ENCODE measurements at places on chromosomes 6 and 20. TPM values are rescaled to one million over a fixed set of nuclear protein-coding genes. Genes with fewer than 3 reads are reported as not detected.

DNA sequence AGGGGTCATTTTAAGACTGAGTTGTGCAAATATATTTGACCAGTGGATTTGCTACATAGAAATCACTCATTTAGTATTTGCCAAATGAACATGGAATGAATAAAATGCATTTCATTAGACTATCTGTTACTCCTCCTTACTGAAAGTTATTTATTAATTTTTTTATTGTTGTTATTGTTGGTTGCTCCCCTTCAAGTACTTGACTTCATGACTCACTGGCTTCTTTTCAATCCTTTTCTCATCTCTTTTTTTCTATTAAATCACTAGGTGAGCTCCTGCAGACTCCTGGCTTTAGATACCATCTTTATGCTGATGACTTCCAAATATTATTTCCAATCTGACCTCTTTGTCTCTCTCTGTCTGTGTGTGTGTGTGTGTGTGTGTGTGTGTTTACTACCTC is 192.2 kb upstream of the FAM83B start:
- no peak for DNase-seq
- H3K4me3 ChIP-seq: no peak overlapping the region
- H3K4me1 ChIP-seq: no peaks in the 10 kb centered on the region
- H3K27ac ChIP-seq: no peak overlapping the region
- no peaks in the 10 kb centered on the region for H3K27me3 ChIP-seq
- no peaks in the 10 kb centered on the region for H3K36me3 ChIP-seq

DNA sequence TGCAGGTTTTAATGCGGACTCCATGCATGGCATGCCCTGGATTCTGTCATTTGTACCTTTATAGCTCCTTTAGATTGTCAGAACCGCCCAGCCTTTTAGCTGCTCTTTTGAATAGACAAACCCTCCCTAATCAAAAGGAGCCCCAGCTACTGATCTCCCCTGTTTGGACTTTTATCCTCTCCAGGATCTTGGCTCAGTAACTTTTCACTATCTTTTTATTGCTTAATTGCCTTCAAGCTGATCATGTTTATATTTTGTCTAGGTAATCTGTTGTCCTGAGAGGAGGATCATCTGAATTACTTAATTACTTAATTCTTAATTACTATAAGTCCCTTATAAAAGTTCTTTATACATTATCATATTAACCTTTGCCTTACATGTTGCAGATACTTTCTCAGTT is 93.2 kb downstream of the HIVEP1 start:
- peaks cover 3% of the 10 kb centered on the region for H3K4me1 ChIP-seq
- DNase-seq: no peak
- H3K27ac ChIP-seq: no peak overlapping the region
- peaks cover 21% of the 10 kb centered on the region for H3K36me3 ChIP-seq

The HMGCLL1 gene
- total RNA-seq: 0.11 TPM

GRCh38 chr20:56163806-56164205 is 84.7 kb upstream of the MC3R start:
- no peak overlapping the region for H3K4me3 ChIP-seq
- peaks cover 84% of the 10 kb centered on the region for H3K36me3 ChIP-seq
- DNase-seq: no peak
- H3K27me3 ChIP-seq: peaks cover 10% of the 10 kb centered on the region
- H3K4me1 ChIP-seq: no peaks in the 10 kb centered on the region

- H3K4me1 ChIP-seq: peaks cover under 1% of the 10 kb centered on the region
- H3K36me3 ChIP-seq: no peaks in the 10 kb centered on the region
- H3K27me3 ChIP-seq: no peaks in the 10 kb centered on the region
- no peak for DNase-seq
These were observed 53.9 kb downstream of the EPHA7 start for GRCh38 chr6:93365445-93365844.

DNA sequence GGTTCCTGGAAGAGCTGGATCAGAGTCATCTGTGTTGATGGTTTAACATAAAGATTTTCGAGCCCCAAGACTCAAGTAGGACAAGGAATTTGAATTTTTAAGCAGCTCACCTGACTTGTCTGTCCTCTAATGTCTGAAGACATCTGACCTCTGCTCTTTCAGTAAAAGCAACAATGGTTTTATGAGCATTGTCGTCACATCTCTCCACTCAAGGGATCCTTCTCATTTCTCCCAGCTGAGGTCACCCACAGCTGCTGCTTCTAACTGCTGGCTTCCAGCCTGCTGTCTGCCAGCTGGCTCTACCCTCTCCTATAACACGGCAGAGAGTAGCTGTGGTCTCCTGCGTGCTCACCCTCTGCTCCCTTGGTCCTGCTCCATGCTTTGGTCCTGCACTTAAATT is 24.7 kb upstream of the HDAC2 start:
- peak overlapping the region; percentile 91 for H3K27ac ChIP-seq
- H3K4me3 ChIP-seq: no peak overlapping the region
- H3K4me1 ChIP-seq: peaks cover 19% of the 10 kb centered on the region

The MROH8 gene
- 0.89 TPM for total RNA-seq

The HAO1 gene
- 0.09 TPM for total RNA-seq

DNA sequence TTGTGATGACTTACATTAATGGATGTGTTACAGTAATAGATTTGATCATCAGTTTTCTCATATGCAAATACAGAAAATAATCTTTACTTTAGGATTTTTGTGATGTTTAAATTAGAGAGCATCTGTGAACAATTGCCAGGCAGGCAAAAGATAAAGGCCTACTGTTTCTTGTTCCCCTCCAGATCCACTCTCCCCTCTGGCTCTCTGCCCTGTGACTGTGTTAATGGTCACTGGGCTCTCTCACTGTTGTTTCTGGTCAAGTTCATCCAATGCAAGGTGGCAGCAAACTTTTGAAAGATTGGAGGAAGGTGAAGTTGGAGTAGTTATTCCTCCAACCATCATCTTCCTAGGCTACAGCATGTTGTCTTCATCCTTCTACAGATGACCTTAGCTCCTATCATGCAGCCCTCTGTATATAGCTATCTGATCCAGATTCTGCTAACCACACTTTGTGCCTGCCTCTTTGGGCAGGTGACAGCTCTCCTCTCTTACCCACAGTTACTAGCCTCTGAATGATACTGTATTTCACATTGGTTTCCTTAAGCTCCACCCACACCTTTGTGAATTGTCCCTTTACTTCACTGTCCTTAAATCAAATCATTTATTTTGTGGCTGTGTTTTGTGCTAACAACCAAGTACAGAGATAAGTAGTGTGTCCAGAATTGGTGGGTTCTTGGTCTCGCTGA is 48.9 kb upstream of the ARG1 start:
- no peak for DNase-seq
- H3K4me3 ChIP-seq: no peak overlapping the region
- no peak overlapping the region for H3K27ac ChIP-seq
- peaks cover 25% of the 10 kb centered on the region for H3K36me3 ChIP-seq
- peaks cover 3% of the 10 kb centered on the region for H3K4me1 ChIP-seq

DNA sequence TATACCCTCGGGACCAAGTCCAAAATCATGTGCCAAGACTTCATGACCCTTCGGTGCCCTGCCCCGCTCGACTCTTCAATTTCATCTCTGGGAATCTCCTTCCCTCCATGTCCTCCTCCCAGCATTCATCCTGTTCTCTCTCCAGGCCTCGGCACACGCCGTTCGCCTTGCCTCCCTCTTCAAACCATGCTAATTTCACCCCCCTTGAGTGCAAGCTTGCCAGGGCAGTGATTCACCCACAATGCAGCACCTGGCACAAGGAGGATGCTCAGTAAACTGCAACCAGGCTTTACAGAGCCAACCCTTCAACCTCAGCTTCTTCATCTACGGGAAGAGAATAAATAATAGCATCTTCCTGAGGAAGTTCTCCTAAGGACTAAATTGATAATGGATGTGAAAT is 4.1 kb downstream of the KCNS1 start:
- no peak for DNase-seq
- peaks cover 15% of the 10 kb centered on the region for H3K4me1 ChIP-seq
- no peak overlapping the region for H3K27ac ChIP-seq
- H3K27me3 ChIP-seq: peaks cover 56% of the 10 kb centered on the region
- no peak overlapping the region for H3K4me3 ChIP-seq

DNA sequence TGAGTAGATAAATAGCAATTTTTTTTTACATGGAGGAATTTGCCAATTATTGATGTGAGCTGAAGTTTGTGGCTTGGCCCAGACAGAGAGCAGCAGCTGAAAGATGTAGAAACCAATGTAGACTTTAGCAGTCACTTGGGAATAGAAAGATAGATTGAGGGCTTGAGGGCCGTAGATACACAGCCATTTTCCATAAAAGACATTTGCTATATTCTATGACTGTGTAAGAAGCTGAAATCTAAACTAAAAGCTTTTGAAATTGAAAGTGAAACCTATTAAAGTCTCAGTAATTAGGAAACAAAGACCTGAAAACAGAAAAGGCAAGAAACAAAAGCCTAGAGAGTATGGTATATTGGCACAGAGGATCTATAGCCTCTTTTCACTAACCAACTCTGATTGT is 332.7 kb downstream of the CENPW start:
- H3K4me1 ChIP-seq: no peaks in the 10 kb centered on the region
- H3K27me3 ChIP-seq: no peaks in the 10 kb centered on the region
- DNase-seq: no peak
- H3K27ac ChIP-seq: no peak overlapping the region
- H3K4me3 ChIP-seq: no peak overlapping the region

- H3K4me1 ChIP-seq: no peaks in the 10 kb centered on the region
- H3K4me3 ChIP-seq: no peak overlapping the region
- DNase-seq: no peak
- no peaks in the 10 kb centered on the region for H3K36me3 ChIP-seq
- no peaks in the 10 kb centered on the region for H3K27me3 ChIP-seq
These were observed 199.2 kb upstream of the PMEPA1 start for GRCh38 chr20:57908704-57909630.

The PAK5 gene
- total RNA-seq: 0.53 TPM

GRCh38 chr20:58910473-58910872 is 58.0 kb downstream of the GNAS start:
- no peaks in the 10 kb centered on the region for H3K27me3 ChIP-seq
- H3K4me1 ChIP-seq: no peaks in the 10 kb centered on the region
- H3K36me3 ChIP-seq: peaks cover 57% of the 10 kb centered on the region

The CDH4 gene
- 4.9 TPM for total RNA-seq

DNA sequence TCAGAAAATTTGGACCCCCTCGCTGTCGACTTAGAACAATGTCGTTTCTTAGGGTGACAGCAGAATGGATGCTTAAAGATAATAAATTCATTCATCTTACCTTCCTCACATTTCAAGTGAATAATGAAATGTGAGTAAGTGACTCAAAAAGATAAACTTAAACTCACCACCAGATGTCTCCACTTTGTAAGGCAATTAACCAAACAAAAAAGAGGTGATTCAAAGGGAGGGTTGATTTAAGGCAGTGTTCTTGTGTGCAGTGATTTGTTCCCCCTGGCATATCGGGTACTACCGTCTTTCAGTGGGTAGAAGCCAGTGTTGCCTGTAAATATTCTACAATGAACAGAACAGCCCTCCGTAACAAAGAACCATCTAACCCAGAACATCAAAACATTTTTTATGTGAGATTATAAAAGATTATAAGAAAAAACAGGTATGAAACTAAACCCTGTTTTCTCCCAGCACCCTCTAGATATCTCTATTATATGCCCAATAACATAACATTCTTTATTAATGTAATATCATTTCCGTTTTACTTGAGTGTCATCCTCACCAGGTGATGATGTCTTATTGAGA is 589.7 kb downstream of the CBLN4 start:
- peaks cover 63% of the 10 kb centered on the region for H3K36me3 ChIP-seq
- H3K27me3 ChIP-seq: no peaks in the 10 kb centered on the region
- no peak for DNase-seq
- H3K4me1 ChIP-seq: no peaks in the 10 kb centered on the region
- no peak overlapping the region for H3K4me3 ChIP-seq

GRCh38 chr20:19935842-19936241 is 81.3 kb upstream of the NAA20 start:
- H3K4me1 ChIP-seq: peaks cover 20% of the 10 kb centered on the region
- no peak overlapping the region for H3K27ac ChIP-seq
- no peaks in the 10 kb centered on the region for H3K36me3 ChIP-seq
- H3K4me3 ChIP-seq: no peak overlapping the region
- DNase-seq: peak; percentile 27

DNA sequence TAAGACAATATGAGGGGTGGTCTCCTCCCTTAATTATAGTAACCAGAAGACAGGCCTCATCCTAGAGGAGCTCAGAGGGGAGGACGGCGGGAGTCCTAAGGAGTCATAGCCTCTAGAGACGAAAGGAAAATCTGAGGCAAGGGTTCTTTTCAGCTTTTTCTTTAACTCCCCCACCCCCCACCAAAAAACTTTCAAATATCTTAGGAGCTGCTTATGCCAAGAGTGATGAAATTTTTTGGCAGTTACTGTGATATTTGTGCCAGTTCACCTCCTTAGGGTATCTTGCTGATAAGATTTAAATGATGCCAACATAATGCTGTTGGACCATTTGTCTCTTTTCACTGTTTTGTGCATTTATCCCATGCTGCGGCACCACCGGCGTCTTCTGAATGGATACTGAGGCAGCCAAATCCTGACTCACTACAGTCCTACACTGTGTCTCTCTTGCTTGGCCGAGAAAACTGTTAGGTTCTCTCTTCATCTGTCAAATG is 44.5 kb upstream of the DSE start:
- peaks cover 80% of the 10 kb centered on the region for H3K4me1 ChIP-seq
- H3K4me3 ChIP-seq: no peak overlapping the region
- H3K27ac ChIP-seq: peak overlapping the region; percentile 90
- H3K36me3 ChIP-seq: no peaks in the 10 kb centered on the region

DNA sequence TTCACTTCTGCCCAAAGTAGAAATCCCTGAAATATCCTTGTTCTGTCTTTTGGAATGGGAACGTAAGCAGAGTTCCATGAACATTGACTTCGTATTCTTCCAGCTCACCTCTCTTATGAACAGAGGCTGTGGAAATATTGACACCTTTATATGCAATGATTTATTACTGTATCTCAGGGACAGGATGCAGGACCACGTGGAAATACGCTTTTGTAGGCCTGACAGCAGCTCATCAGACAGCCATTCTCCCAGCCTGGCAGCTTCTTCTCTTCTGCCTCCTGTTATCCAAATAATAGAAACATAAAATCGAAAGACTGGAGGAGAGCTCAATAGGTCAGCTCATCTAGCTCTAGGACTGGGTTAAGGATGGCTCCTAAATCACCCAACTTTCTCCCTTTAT is 106.2 kb upstream of the DTNBP1 start:
- H3K27ac ChIP-seq: no peak overlapping the region
- no peaks in the 10 kb centered on the region for H3K27me3 ChIP-seq
- DNase-seq: no peak
- peaks cover 2% of the 10 kb centered on the region for H3K4me1 ChIP-seq

All from WTC11 (cell line).